ENCODE measurements at places on chromosomes 2 and 18.

GRCh38 chr2:158998551-158999248 is 30.3 kb downstream of the TANC1 start:
- no peak for DNase-seq

DNA sequence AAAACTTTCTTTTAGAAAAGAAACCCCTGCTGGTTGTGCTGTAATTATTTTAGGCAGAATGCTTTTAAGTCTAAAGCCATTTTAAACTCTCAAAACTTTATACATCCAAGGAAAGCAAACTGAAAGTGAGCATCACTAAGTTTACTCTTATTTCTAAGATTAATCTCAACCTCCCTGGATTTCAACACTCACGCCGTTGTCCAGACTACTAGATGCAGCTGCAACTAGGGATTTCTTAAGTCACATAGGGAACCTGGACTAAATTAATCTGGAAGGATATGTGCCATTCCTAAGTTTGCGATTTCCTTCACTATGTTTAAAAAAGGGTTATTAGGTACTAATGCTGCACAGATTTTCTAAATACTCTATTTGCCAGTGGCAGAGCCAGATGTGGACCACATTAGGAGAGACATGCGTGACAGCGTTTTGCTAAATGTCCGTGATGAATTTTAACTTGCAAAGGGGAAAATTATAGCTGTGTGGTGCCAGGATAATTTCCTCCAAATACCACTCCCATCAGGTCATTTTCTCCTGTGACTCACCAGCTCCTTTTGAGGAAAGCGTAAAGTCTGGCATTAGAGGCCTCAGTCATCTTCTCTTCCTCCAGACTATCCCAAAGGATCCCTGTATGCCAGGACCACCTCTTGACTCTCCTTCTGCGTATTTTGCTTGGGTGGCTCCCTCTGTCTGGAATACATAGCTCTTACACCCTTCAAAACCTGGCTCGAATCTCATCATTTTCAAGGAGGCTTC is 143.7 kb downstream of the ATL2 start:
- DNase-seq: no peak

GRCh38 chr2:196399096-196399495 is 227.7 kb upstream of the STK17B start:
- DNase-seq: no peak

- DNase-seq: no peak
Observed at GRCh38 chr18:2325308-2325849, 245.9 kb downstream of the METTL4 start.
